ENCODE measurements at places on chromosomes 6 and 20. TPM values are rescaled to one million over a fixed set of nuclear protein-coding genes. Genes with fewer than 3 reads are reported as not detected.
A peak's percentile ranks its signal among the peaks of the same experiment; 100 is the strongest.

DNA sequence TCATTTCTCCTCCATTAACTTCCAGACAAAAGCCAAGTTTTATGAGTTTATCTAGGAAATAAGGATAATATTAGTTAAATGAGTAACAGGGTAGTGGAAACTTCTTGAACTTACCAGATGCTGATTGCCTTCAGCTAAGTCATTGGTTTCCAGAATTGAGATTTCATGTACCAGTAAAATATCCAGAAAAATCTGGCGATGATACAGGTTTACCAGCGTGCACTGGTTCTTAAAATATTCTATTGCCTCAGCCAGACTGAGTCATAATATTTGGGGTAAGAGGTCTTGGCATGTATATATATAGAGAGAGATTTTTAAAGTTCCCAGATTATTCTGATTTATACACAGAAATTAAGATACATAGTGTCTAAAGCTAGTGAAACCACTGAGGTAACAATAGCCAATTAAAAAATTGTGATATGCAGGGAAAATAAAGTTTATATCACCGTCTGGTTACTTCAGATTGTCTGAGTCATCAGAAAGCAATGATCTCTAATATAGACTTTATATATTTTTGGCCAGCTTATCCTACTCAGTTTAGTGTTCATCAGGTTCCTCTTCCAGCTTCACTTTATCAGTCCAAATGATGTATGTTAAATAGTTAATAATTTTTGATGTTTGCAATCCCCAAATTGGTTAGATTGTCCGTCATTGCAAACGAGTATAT, 39.5 kb upstream of the SDHAF4 start:
- no peak for DNase-seq

DNA sequence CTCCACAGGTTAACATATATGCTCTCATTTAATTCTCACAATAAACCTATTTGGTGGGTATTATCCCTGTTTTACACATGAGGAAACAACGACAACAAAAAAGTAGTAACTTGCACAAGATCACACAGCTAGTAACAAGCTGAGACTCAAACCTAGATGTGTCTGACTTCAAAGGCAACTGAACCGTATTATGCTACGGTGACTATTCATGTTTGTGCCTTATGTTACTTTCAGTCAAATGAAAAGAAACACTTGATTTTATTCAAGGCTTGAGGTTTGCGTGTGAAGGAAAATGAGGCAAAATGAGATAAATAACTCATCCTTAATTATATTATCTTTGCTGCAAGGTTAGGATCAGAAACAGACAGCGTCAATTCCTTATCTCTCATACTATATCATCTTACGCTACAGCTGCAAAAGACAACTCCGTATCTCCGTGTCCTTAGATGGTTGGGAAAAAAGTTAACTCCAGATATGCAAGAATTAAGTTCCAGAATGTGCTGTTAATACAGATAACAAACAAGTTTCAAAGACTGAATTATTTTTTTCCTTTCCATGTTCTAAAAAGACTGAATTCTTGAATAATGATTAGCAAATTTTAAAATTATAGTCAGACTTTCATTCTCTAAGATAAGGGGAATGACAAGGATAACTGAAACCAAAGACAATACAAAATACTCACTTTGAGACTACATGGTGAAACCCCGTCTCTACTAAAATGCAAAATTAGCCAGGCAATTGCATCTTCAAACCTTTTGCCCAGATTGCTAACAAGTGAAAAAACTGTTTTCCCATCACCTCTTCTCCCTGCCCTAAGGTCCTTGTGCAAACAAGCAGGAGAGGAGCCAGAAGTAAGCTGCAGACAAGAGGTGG, 27.8 kb downstream of the STAU1 start:
- no peak for DNase-seq

- no peak for DNase-seq
These were observed 560.1 kb downstream of the UTRN start for GRCh38 chr6:144845186-144845585.

GRCh38 chr20:42641886-42642285, 547.8 kb downstream of the PTPRT start:
- no peak for DNase-seq

- no peak for DNase-seq
These were observed 10.2 kb upstream of the CHRNA4 start for GRCh38 chr20:63371291-63371865.

GRCh38 chr6:50822078-50822476, 3.4 kb downstream of the TFAP2B start:
- no peak for DNase-seq

GRCh38 chr6:89351671-89352277, 748 bp downstream of the UBE2J1 start:
- no peak for DNase-seq

- no peak for DNase-seq
These were observed 1.1 kb upstream of the SRSF12 start for GRCh38 chr6:89118931-89119330.

DNA sequence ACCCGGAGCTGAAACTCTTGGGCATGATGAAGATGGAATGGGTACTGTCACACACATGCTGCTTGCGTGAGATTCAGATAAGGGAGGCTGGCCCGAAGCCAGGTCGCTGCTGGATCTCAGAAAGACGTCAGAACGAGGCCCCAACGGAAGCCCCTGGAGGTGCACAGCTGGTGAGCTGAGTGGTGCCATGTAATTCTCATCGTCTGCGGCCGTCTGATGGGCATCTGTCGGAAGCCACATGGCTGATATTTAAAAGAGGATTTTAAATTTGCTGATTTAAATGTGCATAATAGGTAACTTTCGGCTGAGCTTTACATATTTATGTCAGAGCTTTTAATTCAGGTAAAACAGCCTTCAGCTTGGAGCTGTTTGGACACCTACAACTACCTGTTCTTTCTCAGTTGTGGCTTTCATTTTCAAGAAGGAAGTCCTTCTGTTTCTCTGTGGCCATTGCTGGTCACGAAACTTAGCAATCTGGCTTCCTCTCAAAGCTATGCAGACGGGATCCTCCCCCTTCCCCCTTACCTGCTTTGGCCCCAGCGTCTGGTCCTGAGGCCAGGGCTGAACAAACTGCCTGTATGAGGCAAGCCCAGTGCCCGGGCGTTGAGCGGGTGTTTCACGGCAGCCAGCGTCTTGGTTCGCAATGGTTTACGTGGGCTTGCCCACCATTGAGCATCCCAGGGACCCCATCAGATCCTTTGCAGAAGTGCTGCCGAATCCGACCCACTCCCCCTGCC, 9.2 kb downstream of the SLCO4A1 start:
- no peak for DNase-seq

GRCh38 chr6:16158943-16159557, 30.2 kb downstream of the MYLIP start:
- no peak for DNase-seq

- DNase-seq: peak; percentile 11
These were observed 42.8 kb upstream of the HFE start for GRCh38 chr6:26044140-26045064.

DNA sequence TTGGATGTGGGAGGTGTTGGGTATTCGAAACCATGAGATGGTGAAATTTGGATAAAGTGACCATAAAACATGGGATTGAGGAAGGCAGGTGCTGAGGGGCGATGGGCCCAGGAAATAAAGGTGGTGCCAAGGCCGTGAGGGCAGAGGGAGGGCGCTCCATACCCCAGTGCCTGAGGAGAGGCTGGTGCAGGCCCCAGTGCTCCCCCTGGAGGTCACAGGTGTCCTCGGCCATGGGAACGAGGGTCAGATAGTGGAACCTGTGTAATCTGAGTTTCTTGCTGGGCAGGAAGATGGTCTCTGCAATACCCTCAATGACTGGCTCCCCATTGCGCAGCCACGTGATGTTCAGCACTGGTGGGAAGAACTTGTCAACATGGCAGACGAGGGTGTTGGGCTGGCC, 16.2 kb downstream of the HLA-DPB1 start:
- no peak for DNase-seq

DNA sequence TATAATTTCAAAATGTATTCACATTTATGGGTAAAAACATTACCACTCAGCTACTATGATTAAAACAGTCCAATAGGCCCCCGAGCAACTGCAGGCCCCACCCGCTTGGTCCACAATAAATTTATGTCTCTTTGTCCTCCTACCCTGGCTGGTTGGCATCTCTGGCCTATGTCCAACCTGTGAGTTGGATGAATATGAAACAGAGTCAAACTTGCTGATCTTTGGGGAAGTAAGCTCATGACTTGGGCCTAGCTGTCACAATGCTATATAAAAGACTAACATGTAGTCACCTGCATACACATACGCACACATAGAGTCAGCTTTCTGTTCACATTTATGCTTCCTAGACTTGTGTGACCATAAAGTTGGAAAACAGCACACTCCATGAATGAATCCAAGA, 20.5 kb downstream of the MAP7 start:
- DNase-seq: no peak

GRCh38 chr6:95169775-95170174, 407.6 kb upstream of the MANEA start:
- no peak for DNase-seq

GRCh38 chr6:69976591-69977090, 110.3 kb downstream of the COL19A1 start:
- no peak for DNase-seq

DNA sequence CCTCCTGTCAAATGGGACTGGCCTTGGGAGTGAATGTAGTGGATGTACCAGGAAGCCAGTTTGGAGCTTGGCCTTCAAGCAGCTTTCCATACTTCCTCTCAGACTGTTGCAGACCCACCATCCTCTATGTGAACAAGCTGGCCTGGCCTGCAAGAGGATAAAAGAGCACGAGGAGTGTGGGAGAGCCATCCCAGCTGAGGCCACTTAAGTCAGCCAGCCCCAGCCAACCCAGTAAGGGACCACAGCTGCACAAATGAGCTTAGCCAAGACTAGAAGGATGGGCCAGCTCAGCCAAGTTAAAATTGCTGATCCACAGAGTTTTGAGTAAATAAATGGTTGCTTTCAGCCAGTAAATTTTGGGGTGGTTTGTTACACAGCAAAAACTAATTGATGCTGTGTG, 156.9 kb upstream of the SOX4 start:
- no peak for DNase-seq

GRCh38 chr20:54086507-54087039, 16.2 kb upstream of the BCAS1 start:
- no peak for DNase-seq

PIGU gene
- 26.0 TPM for total RNA-seq

ANGPT4 gene
- not detected for total RNA-seq

C20orf96 gene
- 2.8 TPM for total RNA-seq

MEP1A gene
- not detected for total RNA-seq

SDC4 gene
- total RNA-seq: 139 TPM

MAS1 gene
- total RNA-seq: not detected

SIRPB1 gene
- total RNA-seq: 0.29 TPM

CRISP2 gene
- not detected for total RNA-seq

OR2H2 gene
- not detected for total RNA-seq

Measured in HFFc6 (cell line).